AG04450 (cell line): ENCODE measurements at places on chromosomes 3 and 15.
A peak's percentile ranks its signal among the peaks of the same experiment; 100 is the strongest.

GRCh38 chr3:47385796-47386195, 5.0 kb downstream of the PTPN23 start:
- DNase-seq = no peak

GRCh38 chr15:75095594-75095993, 72.2 kb downstream of the PPCDC start:
- DNase-seq = no peak

GRCh38 chr15:80574590-80574989, 120.5 kb upstream of the ABHD17C start:
- DNase-seq = no peak

DNA sequence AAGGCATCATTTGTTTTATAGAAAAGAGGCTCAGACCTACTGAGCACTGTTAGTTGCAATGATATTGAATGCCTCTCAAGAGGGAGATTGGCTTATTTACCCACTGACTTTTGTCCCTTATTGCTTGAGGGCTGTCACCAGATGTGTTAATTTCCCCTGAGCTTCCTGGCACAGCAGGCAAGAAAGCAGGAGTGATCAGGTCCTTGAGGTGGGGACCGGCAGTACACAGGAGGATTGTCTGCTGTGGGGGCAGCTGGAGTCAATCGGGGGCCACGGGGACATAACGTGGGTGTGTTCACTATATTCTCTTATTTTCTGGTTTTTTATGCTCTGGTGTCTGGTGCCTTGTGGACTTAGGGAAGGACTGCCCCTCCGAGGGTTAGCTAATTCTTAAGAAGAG, 44.6 kb downstream of the GASK1A start:
- no peak for DNase-seq

DNA sequence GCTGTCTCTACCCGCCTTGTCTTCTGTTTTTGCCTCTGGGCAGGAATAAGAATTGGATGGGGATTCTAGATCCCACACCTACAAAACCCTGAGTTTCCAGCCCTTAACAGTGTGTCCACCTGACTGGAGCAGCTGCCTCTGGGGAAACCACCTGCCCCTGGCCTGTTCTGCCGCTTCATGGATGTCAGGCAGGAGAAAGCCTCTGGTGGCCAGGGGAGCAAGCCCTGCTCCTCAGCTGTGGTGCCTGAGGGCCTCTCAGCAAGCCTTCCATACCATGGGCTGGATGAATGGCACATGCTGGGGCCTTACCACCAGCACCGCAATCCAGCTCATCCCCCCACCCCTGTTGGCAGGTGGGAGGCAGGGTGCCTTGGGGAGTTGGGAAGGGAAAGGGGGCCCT, 5.3 kb upstream of the CPNE9 start:
- DNase-seq = no peak

- DNase-seq = no peak
Measured at GRCh38 chr15:39558421-39558820, 22.5 kb upstream of the THBS1 start.

DNA sequence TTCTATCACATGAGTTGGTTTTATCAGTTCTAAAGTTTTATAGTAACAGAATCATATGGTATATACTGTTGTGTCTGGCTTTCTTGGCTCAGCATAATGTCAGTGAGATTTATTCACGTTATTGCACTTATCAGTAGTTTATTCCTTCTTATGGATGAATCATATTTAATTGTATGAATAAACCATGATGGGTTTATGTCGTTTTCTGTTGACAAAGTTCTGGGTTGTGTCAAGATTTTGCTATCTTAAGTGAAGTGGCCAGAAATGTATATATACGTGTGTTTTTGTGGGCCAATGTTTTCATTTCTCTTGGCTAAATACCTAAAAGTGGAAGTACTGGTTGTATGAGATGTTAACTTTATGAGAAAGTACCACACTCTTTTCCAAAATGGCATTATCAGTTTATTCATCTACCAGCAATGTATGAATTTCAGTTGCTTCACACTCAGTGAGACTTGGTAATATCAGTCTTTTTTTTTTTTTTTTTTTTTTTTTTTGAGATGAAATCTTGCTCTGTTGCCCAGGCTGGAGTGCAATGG, 112.4 kb upstream of the DCBLD2 start:
- no peak for DNase-seq

- no peak for DNase-seq
Measured at GRCh38 chr3:141600331-141600730, 113.5 kb downstream of the RASA2 start.

DNA sequence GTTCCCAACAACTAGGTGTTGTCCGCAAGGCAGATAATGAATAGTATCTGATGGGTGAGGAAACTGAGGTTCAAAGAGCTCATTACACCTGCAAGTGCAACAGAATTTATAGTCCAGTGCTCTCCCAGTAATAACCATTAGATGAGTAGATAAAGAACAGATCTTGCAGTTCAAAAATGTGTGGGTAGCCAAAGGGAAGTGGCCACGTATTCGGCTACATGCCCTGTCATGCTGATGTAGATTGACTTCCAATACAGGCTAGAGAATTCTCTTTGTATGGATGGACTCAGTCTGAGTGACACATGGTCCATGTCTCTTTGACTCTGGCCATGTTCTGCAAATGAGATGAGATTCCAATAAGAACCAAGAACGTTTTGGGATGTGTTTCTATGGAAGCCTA, 187.9 kb upstream of the LPP start:
- DNase-seq = no peak

- peak; percentile 91 for DNase-seq
Measured at GRCh38 chr3:107987036-107987939, 103.5 kb downstream of the CD47 start.

DNA sequence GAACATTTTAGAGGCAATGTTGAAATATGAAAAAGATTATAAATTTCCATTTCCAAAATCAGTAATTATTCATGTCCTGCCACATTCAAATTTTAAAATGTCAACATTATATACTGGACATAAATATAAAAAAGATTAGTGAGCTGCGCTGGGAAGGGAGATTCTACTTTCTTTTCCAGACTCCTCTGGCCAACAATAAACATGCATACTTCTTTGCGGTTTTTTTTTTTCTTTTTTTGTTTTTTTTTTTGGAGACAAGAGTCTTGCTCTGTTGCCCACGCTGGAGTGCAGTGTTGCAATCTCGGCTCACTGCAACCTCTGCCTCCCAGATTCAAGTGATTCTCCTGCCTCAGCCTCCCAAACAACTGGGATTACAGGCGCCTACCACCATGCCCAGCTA, 105.5 kb downstream of the ADAM10 start:
- no peak for DNase-seq

- DNase-seq = no peak
Measured at GRCh38 chr3:13112521-13113345, 39.5 kb upstream of the IQSEC1 start.

DNA sequence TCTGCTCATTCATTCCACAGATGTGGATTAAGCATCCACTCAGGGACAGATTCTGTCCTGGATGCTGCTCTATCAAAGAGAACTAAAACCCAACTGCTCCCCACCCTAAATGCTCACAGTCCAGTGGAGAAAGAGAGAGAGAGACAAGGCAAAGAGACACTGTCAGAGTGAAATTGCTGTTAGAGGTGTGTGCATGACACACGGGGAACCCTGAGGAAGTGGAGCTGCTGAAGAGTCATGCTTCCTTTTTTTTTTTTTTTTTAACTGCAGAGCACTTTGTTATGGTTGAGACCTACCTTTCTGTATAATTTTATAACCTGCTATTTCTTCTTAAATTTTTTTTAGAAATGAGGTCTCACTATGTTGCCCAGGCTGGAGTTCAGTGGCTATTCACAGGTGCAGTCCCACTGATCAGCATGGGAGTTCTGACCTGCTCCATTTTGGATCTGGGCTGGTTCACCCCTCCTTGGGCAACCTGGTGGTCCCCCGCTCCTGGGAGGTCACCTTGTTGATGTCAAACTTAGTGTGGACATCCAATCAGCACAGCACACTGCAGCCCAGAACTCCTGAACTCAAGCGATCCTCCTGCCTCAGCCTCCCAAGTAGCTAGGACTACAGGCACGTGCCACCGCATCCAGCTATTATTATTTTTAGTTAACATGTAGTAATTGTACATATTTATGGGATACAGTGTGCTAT, 18.2 kb upstream of the PSTPIP1 start:
- DNase-seq = no peak

- DNase-seq = no peak
Measured at GRCh38 chr3:106135451-106136160, 266.8 kb upstream of the CBLB start.

- DNase-seq = no peak
Measured at GRCh38 chr3:42115215-42115614, 24.1 kb downstream of the TRAK1 start.

DNA sequence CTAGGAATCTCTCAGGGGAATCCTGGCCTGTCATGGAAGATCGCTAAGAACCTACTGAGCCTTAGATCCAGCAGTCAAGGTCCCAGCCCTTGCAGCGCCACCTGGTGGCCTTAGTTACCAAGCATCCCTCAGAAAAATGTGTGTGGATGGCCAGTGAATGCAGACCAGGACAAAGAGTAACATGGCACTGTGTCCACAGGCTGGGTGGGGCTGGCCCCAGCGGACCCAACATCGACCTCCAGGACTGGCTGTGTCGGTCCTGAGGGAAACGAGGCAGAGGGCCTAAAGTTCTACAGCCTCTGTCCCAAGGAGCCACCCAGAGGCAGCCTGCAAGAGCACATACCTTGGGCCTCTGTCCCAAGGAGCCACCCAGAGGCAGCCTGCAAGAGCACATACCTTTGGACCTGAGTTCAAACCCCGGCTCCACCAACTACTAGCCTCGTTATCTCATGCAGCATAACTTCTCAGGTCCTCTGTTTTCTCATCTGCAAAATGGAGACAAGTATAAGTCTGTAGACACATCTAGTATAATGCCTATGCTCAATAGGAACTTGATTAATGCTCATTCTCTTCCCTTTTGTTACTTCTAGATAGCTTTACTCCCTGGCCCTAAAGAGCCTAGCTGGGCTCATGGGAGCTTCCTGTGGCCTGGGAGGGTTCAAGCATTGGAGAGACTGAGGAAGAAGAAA, 57.5 kb upstream of the HERC1 start:
- DNase-seq = peak; percentile 36

DNA sequence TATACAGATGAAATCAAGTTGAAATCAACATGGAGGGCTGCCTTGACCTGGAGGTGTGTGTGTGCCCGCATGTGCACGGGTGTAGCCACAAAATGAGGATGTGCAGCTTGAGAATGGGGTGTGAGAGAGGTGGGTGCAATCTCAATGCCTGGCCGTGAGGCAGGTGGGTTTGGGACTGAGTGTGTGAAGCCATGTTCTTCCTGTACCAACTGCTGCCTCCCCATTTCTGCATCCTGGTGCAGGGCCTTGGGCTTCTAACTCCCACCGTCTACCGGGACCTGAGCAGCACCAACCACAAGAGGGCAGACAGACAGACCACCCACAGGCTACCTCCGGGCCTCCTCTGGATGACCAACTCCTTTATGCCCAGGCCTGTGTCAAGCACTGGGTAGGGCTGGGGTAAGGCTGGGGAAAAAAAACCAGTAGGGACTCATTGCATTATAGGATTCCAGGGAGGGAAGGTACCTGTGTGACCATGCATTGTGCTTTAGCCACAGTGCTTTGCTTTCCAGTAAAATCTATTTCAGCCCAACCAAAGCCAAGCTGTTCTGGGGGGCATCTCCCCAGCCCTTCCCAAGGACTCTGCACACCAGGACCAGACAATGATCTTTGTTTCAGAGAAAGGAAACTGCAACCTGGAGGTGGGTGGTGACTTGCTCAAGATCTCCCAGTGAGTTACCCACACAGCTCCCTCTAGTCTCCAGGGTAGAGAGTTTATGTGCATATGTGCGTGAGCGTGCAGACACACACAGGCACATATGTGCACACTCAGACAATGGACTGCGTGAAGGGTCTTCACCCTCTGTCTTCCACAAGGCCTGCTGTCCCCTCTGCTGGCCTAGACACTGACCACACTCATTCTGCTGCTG, 162.2 kb upstream of the TLE3 start:
- no peak for DNase-seq

- no peak for DNase-seq
Measured at GRCh38 chr15:60477916-60478565, 901 bp downstream of the ICE2 start.

DNA sequence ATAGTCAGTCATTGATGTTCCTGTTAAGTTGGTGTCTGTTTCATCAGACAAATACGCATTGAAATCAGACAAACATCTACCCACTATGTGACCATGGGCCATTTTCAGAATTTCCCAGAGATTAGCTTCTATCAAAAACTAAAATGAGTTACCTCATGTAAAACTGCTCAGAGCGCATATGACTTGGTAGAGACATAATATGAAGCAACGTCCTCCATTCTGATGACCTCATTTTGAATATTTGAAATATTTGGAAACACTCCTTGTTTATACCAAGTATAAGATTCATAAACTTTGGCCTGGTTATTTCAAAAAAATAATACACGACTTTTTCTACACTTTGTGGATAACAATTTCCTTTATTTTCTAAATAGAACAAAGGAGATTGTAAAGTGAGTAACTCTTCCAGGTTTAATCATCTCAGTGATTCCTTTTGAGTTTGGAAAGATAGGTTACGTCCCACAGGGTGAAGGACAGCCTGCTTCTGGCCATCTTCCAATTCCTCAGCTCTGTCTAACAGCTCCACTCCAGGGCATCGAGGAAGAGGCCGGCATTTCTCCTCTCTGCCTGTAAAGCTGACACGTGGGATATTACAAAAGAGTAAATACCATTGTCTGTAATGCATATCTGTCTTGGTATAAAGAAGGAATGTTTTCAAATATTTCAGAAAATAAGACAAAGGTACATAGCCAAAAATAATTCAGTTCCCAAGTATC, 122.6 kb downstream of the CADM2 start:
- no peak for DNase-seq

DNA sequence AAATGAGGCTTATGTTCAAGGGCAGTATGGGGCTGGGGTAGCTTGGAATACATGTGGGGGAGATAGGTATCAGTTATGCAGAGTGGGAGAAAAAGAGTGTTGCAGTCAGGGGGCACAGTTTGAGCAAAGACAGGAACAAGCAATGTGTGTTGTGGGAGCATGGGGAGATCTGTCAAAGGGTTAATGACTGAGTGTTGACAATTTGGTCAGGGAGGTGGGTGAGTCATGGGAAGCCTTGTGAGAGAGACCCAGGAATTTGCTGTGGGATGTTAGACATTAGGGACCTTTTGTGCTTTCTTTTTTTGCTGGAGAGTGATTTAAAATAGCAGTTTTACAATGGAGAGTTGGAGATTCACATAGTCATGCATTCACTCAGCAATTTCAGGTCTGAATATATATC, 221.6 kb upstream of the NR2E3 start:
- peak; percentile 32 for DNase-seq

DNA sequence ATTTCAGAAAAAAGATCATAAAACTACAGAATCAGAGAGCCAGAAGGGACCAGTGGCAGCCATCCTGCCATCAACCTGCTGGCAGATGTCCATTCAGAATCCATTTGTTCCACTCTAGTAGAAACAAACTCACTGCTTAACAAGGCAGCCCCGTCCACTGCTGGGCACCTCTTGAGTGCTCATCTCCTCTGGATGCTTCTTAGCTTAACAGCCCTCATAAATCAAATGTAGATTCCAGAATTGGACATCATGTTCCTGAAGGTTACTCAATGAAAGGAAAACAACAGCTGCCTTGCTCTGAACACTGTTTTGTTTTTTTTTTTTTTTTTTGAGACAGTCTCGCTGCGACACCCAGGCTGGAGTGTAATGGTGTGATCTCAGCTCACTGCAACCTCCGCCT, 37.3 kb downstream of the ABCC5 start:
- no peak for DNase-seq
